ENCODE measurements at places on chromosomes 12 and 14. TPM values are rescaled to one million over a fixed set of nuclear protein-coding genes. Genes with fewer than 3 reads are reported as not detected.

AKAP6 gene
- total RNA-seq: 3.9 TPM

GRCh38 chr12:50925920-50926319 lies 26.4 kb upstream of the HIGD1C start:
- H3K4me1 ChIP-seq: no peaks in the 10 kb centered on the region
- H3K27me3 ChIP-seq: no peaks in the 10 kb centered on the region
- DNase-seq: no peak

GRCh38 chr12:26715232-26715631 lies 117.8 kb downstream of the ITPR2 start:
- peaks cover 4% of the 10 kb centered on the region for H3K36me3 ChIP-seq
- no peaks in the 10 kb centered on the region for H3K4me1 ChIP-seq
- no peak overlapping the region for H3K4me3 ChIP-seq
- no peaks in the 10 kb centered on the region for H3K27me3 ChIP-seq
- H3K27ac ChIP-seq: no peak overlapping the region

SLC2A13 gene
- 21.3 TPM for total RNA-seq
